ENCODE measurements at places on chromosomes 7 and 10.
A peak's percentile ranks its signal among the peaks of the same experiment; 100 is the strongest.

GRCh38 chr7:37732253-37732652 lies 48.7 kb downstream of the GPR141 start:
- no peak for DNase-seq

DNA sequence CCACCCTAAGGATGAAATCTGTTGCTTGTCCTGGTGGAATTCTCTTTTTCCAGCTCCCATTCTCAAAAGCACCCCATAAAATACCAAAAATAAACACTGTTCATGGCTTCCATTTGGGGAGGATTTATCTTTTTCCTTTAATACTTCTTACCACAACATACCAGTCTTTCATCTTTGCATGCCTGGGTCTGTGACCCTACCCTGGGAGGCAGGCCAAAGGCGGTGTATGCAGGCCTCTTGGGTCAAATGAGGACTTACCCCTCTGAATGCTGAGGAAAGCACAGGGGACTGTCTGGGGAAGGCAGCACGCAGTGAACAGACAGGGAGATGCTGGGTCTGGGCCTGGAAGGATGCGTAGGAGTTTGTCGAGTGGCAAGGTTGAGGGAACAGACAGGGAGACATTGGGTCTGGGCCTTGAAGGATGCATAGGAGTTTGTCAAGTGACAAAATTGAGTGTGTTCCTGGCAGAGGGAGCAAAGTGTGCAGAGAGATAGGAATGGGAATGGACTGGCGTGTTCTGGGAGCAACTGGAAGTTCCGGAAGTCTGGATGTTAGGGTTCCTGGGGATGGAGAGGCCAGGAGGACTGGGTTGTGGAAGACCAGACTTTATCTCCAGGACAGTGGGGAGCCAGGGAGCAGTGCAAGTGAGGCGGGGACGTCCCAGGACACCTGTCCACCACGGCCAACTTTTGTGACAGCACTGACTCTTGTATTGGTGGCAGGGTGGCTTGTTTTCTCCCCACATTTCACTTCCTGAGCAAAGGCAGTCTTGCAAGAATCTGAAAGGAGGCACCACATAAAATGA lies 40.8 kb downstream of the MYL10 start:
- DNase-seq: no peak

GRCh38 chr7:105322655-105323277 lies 66.0 kb downstream of the SRPK2 start:
- no peak for DNase-seq

GRCh38 chr7:142669074-142669654 lies 80.1 kb upstream of the PRSS1 start:
- DNase-seq: peak; percentile 5

GRCh38 chr7:143411976-143412708 lies 3.5 kb upstream of the EPHA1 start:
- DNase-seq: no peak

- DNase-seq: no peak
Measured at GRCh38 chr7:131016230-131016629, 282.2 kb upstream of the KLF14 start.

DNA sequence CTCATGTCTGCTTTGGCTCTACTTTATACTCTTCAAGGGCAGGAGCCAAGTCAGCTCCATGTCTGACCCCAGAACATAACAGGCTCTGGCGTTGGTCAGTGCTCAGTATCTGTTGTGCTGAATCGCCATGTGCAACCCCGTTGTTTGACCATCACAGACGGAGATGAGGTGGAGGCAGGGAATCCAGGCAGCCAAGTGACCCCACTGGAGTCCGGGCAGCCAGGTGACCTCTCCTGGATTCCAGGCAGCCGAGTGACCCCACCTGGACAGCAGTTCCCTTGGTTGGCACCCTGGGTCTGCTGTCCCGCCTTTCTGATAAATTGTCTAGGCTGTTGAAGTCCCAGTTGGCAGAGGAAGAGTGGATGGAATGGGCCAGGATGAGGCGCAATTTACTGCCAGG lies 232.2 kb downstream of the TCERG1L start:
- DNase-seq: no peak

DNA sequence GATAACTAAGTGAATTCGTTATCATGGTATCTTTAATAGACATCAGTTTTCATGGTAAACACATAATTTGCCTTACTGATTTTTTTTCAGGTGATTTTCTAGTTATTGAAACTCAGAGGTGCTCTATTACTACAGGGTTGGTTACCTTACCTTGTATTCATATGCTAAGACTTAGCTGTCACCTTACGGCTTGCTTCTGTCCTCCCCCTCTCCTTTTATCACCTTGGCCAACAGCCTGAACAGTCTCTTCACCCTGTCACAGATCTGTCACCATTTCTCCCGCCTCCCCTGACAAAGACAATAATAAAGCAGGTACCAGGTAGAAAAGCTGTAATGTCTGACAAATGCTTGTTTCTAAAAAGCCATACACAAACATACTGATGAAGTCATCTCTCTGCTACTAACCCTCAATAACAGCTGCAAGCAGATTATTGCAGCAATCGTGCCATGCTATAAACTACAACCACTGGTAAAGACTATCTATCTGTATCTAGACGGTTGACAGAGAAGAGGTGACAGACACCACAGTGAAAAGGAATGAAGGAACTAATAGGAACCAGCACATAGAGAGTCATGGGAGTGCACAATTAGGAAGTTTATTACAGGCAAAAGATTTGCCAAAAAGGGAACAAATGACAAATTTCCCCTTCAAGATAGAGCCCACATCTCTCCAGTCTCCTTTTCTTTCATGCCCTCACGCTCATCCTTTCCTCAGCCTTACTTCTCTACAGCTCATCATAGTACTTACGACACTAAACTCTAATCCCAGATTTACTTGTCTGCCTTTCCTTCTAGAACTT lies 57.2 kb downstream of the ARHGAP12 start:
- no peak for DNase-seq

GRCh38 chr7:52689912-52690311 lies 345.5 kb upstream of the POM121L12 start:
- no peak for DNase-seq

GRCh38 chr10:133123050-133123745 lies 35.5 kb downstream of the ADGRA1 start:
- no peak for DNase-seq

- no peak for DNase-seq
Measured at GRCh38 chr7:72674394-72674793, 153.6 kb downstream of the TYW1B start.

GRCh38 chr7:111232249-111233084 lies 141.5 kb downstream of the LRRN3 start:
- peak; percentile 74 for DNase-seq

DNA sequence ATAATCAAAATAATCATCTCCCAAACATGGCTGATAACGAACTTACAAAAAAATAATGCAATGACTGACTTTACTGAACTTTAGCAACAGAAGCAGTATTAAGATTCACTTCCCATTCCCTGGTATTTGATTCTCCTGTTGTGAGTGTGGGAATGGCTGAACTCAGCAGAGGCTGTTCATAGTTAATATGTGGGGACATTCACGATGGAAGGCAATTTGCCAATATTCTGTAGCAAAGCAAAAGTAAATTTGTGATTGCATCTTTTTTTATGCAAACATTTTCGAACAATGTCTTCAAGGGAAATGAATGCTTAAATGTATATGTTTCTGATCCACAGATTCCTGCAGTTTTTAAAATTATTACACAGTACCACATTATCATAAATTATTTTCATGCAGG lies 431.7 kb upstream of the KLF6 start:
- no peak for DNase-seq

All from fibroblast of skin of scalp (primary cell).